ENCODE measurements at places on chromosomes 7 and 10.
A peak's percentile ranks its signal among the peaks of the same experiment; 100 is the strongest.

- no peak for DNase-seq
These were observed 54.5 kb upstream of the PFKFB3 start for GRCh38 chr10:6148251-6148701.

GRCh38 chr10:76839276-76839675 is 798.3 kb downstream of the KCNMA1 start:
- no peak for DNase-seq

GRCh38 chr7:84675633-84676034 is 481.0 kb upstream of the SEMA3A start:
- no peak for DNase-seq

- DNase-seq = no peak
These were observed 154.0 kb downstream of the TRIL start for GRCh38 chr7:28804157-28804556.

DNA sequence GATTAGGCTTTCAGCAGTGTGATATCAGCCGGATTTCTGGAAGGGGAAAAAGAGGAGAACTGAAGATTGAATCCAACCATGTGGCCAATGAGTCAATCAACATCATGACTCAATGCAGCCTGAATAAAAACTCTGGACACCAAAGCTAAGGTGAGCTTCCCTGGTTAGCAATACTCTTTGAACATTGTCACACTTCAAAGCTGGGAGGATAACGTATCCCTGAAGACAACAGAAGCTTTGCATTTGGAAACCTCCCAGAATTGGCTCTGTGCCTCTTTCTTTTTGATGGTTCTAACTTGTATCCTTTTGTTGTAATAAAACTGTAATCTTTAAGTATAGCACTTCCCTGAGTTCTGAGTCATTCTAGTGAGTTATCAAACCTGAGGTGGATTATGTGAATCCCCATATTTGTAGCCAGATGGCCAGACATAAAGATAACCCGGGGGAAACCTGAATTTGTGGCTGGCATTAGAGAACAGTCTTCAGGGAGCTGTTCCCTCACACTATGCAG is 284.4 kb downstream of the IPMK start:
- DNase-seq = no peak

DNA sequence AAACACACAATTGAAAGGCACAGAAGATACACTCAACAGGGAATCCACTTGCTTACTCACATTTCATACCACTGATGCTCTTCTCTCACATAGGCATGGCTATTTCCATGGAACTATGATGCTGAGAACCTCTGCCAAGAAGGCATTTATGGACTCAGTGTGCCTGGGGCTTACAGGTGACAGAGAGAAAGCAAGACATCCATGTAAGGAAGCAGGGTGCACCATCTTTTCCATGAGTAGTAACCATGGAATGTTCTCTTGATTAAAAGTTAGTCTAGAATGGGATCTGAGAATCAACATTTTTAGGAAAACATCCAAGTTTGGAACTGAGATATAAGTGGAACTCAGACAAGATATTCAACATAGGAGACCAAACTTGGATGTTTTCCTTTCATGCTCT is 52.5 kb upstream of the MACC1 start:
- DNase-seq = no peak

GRCh38 chr7:87506246-87507180 is 31.0 kb upstream of the ABCB4 start:
- DNase-seq = no peak

DNA sequence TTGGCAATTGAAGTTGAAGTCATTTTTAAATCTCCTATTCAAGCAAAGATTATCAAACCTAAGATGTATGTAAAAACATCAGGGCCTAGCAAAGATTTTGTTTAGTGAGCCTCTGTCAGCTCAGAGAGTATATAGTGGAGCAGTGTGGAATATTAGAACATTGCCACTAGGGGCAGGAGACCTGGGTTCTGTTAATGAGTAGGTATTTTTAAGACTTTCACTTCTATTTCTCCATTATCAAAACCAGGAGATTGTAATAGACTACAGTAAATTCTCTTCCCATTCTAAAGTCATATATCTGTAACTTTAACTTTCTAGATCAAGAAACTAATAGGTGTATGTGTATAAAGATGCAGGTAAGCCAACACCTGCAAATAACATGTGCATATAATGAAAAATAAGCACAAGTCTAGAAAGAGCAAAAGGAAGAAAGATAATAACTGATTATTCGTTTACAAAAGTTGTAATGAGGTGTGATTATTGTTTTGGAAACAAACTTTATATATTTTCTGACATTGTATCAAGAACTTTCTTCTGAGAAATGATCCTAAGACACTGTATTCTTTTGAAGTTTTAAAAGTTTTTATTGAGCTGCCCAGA is 64.4 kb downstream of the KCND2 start:
- no peak for DNase-seq

GRCh38 chr10:100135486-100135885 is 50.3 kb downstream of the ERLIN1 start:
- no peak for DNase-seq

DNA sequence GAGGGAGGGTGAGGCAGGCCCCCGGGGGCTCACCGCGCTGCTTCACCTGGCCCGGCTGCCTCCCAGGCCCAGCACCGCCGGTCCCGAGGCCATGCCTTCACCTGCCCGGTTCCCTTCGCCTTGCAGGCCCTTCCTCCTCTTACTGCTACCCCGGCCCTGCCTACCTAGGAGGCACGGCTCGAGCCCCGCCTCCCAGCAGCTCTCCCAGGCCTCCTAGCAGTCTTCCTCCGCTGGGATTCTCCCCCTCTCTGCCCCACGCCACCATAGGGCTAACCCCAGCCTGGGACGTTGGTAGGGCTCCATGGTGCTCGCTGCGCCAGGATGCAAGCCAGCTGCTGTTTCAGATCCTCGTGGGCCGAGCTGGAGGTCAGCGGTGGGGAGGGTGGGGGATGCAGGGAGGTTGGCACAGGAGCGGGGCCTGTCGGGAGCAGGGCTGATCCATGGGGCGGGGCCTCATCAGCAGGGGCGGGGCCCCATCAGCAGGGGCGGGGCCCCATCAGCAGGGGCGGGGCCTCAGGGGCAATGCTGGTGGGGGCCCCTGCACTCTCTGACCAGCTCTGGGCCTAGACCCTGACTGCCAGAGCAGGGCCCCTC is 63.3 kb downstream of the RASGEF1A start:
- no peak for DNase-seq

GRCh38 chr10:114278140-114278883 is 39.3 kb downstream of the VWA2 start:
- DNase-seq = no peak

GRCh38 chr10:80498833-80499741 is 38.6 kb upstream of the SH2D4B start:
- DNase-seq = peak; percentile 35

GRCh38 chr10:101848894-101849351 is 5.3 kb upstream of the KCNIP2 start:
- DNase-seq = no peak

GRCh38 chr10:32073659-32074058 is 17.4 kb upstream of the KIF5B start:
- no peak for DNase-seq

- no peak for DNase-seq
These were observed 18.9 kb upstream of the ACTA2 start for GRCh38 chr10:88971221-88972061.

DNA sequence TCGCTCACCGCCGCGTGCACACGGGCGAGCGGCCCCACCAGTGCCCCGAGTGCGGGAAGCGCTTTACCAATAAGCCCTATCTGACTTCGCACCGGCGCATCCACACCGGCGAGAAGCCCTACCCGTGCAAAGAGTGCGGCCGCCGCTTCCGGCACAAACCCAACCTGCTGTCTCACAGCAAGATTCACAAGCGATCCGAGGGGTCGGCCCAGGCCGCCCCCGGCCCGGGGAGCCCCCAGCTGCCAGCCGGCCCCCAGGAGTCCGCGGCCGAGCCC is 3.3 kb downstream of the REPIN1 start:
- no peak for DNase-seq

GRCh38 chr10:117458571-117458970 is 83.3 kb upstream of the PDZD8 start:
- DNase-seq = no peak
